ENCODE measurements at places on chromosomes 13 and 19.

DNA sequence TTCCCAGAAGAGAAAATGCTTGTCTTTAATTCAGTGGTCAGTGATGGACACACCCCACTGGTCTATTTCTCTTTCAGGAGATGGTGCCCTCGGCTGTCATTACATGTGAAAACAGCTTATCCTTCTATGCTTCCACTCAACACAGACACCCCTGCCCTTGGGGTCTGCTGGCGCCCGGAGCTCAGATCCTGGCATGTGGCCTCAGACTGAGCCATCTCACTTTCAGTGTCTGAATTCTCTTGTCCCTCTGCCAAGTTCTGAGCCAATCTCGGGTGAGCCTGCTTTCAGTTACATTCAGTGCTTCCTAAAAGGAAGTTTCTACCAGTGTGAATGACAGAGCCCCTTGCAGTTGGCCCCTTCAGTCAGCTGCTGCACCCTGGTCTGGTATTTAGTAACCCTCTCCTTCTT, 293.6 kb downstream of the DNAJC15 start:
- peak; percentile 74 for DNase-seq

DNA sequence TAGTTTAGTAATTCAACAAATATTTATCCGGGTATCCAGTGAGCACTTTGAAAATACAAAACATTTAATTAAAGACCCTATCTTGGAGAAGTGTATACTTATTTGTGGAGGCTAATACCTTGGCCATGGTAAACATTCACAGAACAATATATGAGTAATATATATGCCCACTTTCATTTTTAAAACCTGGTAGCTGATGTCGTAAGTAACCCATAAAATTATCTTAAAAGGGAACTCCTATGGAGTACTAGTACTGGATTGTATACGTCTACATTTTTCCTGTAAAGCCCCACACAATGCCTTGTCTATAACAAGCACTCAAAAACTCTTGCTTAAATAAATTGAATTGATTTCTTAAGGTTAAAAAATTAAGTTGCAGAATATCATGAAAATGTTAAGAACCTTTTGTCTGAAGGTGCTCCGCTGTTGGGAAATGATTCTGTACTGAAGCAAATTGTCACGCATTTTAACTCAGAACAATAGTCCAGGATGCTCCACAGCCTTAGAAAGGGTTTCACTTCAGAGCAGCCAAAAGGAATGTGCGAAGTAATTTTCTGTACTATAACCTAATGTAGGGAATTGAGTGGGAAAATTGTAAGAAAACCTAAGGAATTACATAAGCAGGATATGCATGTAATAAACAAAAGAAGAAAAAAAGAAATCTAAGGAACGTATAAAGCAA, 58.9 kb upstream of the C1QTNF9 start:
- DNase-seq = no peak

- DNase-seq = peak; percentile 65
These were observed 19.5 kb downstream of the PRKD2 start for GRCh38 chr19:46697204-46697960.

DNA sequence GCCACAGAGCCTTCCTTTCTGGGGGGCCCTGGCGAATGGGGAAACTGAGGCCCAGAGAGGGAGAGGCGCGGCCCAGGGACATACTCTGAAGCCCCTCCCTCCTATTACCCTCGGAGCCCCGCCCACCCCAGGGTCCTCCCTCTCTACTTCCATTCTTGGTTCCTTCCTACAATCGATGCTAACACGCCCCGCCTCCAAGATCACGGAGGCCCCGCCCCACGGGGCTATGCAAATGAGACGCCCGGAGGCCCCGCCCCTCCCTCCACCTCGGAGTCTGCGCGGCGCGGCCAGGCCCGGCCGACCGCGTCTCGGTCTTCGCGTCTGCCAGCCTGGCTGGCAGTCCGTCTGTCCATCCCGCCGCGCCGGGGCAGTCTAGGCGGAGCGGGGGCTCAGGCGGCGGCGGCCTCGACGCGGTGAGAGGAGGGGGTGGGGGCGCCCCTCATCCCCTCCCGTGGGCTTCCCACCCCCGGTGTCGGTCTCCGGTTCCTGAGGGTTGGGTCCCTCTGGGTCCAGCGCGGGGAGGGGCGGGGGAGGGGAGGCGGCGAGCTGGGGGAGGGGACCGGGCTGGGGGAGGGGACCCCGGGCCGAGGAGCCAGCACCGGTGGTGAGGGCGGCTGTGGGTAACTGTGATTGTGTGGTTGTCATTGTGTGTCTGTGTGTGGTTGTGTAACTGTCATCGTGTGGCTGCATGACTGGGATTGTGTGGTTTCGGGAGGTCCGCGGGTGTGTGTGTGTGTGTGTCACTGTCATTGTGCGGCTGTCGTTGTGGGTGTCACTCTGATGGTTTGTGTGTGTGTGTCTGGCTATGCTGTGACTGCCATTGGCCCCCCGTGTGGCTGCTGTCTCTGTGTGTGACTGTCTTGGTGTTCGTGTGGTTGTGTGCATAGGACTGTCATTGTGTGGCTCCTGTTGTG, at the start of gene PLPPR2:
TSS of gene PLPPR2 (plus strand) at position 273 of the 914 bp plus-strand sequence. CDS start 2,242 bp downstream, outside the sequence.
- DNase-seq = peak; percentile 94

- DNase-seq = peak; percentile 74
These were observed at the start of gene PHF11 for GRCh38 chr13:49495783-49496762. PHF11 (plus strand) TSS chr13:49495953; CDS start chr13:49496002, 49 bp downstream.

- DNase-seq = no peak
These were observed 20.1 kb upstream of the MIER2 start for GRCh38 chr19:364496-365287.

DNA sequence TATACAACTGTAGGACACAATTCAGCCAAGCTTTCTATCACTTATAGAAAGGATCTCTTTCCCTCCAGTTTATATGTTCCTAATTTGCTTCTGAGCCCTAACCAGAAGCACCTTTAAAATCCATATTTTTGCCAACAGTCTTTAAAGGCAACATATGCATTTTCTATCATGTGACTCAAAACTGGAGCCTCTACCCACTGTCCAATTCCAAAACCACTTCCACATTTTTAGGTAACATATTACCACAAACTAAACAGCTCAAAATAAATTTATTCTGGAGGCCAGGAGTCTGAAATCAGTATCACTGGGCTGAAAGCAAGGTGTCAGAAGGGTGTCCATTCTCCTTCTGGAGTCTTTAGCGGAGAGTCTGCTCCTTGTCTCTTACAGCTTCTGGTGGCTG, 15.9 kb upstream of the EFNB2 start:
- DNase-seq = no peak

- peak; percentile 78 for DNase-seq
These were observed 5.0 kb downstream of the TLE5 start for GRCh38 chr19:3057275-3057714.

DNA sequence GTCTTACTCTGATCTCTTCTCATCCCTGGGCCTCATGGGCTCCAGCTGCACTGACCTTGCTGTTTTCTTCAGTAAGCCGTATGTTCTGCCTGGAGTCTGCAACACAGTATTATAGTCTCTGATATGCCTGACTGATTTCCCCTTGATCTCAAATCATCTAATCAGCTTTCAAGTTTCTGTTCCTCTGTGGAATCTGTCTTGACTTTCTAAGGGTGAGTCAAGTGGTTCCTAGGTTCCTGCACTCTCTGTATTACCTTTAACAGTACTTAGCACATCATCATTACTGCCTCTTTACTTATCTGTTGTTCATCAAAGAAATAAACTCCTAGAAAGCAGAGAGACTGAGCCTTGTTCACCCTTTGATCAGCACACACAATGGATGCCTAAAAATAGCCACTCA, 350.7 kb downstream of the LMO7 start:
- DNase-seq = no peak

DNA sequence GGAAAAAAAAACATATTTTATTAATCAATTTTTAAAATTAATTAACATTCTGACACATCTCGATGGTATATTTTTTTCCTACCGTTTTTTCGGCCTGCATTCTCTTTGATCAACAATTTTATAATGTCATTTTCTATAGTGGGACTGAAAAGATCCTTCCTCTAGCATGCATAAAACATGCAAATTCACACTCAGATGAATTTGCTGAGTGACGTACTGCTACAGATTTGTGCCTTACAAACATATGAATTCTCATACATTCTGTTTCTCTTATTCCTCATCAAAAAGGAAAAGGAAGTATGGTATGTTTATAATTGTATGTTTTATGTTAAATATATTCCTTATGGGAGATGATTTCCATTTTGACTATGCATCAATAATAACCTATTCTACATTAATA, 458.2 kb downstream of the TSHZ3 start:
- no peak for DNase-seq

DNA sequence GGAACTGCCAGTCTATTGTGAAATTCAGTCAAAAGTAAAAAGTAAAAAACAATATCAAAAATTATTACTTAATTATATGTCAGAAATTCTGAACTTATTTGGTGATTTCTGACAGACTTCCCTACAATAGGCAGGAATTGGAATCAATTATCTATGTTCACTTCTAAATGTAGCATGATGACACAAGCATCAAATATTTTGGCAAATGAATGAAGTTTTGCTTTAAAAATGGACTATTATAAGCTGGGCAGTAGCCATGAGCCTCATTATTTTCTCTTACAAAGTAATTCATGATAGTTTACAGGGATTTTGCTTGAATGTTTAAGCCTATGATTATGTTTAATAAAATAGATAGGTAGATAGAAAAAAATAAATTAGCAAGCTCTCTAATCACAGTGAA, 582.6 kb downstream of the SLITRK6 start:
- no peak for DNase-seq

- DNase-seq = peak; percentile 40
These were observed 2.3 kb upstream of the LCP1 start for GRCh38 chr13:46184277-46184699.

DNA sequence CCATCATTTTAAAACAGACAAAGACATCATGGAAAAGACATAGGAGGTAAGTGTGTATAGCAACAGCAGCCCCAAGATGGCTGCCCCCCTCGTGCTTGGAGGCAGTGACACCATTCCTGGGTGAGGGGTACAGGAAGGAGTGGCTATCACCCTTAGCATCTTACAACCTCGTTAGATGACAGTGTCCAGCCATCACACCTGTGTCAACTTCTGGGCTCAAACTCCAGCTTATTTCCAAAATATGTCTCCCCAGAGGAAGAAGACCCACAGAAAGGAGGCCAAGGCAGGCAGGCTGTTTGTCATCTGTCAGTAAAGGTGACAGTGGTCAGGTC, 27.5 kb downstream of the EPS15L1 start:
- DNase-seq = no peak

- peak; percentile 93 for DNase-seq
These were observed 13.3 kb upstream of the CACNG6 start for GRCh38 chr19:53977991-53978731.

DNA sequence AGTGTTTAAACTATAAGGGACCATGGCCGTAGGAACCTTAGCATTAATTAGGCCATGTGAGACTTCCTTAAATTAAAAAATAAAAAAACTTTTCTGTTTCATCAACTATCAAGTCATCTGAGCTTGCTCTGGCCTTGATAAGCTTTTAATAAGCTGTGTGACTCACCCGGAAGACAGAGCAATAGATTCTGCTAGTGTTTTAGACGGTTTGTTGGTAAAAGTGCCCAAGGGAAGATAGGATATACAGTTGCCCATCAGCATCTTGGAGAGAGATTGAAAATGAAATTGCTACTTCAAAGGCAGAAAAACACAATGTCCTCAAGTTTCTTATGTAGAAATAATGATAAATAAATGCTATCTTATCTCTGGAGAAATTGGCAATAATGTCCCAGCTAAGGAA, 31.2 kb upstream of the RCBTB2 start:
- DNase-seq = no peak

GRCh38 chr19:16367261-16367683, 42.6 kb downstream of the KLF2 start:
- no peak for DNase-seq

GRCh38 chr13:77838271-77838670, 80.4 kb downstream of the EDNRB start:
- no peak for DNase-seq

DNA sequence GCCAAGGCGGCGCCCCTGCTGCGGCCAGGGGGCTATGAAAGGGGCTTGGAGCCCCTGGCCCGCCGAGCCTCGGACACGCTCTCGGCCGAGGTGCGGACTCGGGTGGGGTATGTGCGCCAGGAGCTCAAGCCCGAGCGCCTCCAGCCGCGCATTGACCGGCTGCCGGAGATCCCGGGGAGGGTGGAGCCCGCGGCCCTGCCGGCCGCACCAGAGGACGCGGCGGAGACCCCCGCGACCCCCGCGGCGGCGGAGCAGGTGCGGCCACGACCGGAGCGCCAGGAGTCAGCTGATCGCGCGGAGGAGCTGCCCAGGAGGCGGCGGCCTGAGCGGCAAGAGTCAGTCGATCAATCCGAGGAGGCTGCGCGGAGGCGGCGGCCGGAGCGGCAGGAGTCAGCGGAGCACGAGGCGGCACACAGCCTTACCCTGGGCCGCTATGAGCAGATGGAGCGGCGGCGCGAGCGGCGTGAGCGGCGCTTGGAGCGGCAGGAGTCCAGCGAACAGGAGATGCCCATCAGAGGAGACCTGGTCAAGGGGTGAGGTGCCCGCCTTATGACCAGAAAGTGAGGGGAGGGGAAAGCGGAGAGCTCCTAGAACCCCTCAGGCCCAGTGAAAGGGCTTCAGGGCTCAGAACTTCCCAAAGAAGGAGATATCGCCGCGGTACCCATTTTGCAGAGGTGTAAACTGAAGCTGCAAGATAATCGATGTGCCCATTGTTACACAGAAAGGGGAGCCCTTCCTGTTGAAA, 8.8 kb upstream of the SHKBP1 start:
- DNase-seq = no peak

- DNase-seq = no peak
These were observed 8.1 kb upstream of the ANGPTL4 start for GRCh38 chr19:8355631-8356402.

DNA sequence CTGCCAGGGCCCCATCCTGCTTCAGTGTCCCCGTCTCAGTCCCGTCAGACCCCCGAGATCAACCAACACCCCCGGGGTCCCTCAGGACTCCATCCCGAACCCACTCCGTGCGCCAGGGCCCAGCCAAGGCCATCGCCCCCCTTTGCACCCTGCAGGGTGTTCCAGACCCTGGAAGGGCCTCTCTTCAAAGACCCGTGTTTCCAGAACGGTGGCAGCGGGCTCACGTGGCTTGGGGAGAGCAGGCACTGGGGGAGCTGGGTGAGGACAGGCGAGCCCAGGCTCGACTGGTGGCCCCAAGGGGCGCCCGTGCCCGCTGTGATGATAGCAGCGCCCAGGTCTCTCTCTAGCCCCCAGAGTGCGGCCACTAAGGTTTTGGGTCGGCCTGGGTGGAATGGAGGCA, 1.4 kb downstream of the KASH5 start:
- DNase-seq = no peak

DNA sequence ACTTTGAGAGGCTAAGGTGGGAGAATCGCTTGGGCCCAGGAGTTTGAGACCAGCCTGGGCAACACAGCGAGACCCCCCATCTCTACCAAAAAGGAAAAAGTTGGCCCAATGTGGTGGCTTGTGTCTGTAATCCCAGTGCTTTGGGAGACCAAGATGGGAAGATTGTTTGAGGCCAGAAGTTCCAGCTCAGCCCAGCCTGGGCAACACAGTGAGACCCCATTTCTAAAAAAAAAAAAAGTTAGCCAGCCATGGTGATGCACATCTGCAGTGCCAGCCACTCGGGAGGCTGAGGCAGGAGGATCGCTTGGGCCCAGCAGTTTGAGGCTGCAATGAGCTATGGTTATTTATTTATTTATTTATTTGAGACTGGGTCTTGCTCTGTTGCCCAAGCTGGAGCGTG, 41.3 kb downstream of the CYP4F22 start:
- DNase-seq = no peak

Data from Ammon's horn (tissue), 1 donor.